ENCODE measurements at places on chromosomes 4 and X.

- DNase-seq: no peak
Observed at GRCh38 chrX:14476205-14476604, 53.1 kb upstream of the GLRA2 start.

- DNase-seq: no peak
Observed at GRCh38 chrX:137178392-137178791, 144.6 kb upstream of the GPR101 start.

DNA sequence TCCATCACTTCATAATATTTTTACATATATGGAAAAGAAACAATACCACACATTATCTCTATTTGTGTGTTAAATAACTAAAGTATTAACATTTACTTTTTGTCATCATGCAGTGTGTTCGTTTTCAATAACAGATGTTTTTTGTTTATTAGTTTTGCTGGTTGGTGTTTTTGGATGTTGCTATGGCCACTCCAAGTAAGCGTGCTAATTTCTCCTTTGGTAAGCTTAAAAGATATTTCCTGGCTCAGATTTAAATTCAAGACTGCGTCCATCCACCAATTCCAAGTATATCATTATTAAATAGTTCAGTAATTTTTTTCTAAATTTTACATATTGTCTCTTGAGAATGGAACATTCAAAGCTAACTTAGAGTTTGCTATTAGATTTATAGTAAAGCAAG is 235.4 kb upstream of the IL1RAPL1 start:
- no peak for DNase-seq

DNA sequence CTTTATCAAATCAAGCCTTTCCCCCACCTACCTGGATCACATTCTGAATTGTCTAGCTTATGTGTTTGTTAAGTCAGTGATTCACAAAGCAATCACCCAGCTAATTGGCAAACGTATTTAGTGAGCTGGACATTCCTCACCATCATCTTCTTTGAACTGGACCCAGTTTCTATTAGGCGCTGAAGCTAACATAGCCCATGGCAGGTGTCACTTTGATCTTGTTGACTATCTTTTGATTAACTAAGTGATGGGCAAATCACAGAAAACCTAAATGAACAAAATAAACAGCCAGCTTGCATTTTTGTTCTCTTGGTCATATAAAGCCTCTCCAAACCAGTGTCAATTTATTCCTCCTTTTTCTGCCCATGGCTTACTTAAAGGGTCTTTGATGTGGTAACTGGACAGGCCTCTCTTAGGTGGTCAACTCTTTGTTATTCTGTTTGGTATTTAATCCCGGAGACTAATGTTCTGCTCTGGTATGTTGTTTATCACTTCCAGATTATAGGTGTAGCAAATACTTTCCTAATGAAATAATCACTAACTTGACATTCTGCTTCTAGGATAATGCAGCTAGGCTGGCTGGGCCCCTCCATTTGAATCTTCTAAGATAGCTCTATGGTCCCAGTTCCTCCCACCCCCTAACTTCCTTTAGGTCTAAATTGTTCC is 105.3 kb upstream of the SMIM10 start:
- DNase-seq: no peak

GRCh38 chr4:3745886-3746656 is 20.1 kb upstream of the ADRA2C start:
- no peak for DNase-seq

DNA sequence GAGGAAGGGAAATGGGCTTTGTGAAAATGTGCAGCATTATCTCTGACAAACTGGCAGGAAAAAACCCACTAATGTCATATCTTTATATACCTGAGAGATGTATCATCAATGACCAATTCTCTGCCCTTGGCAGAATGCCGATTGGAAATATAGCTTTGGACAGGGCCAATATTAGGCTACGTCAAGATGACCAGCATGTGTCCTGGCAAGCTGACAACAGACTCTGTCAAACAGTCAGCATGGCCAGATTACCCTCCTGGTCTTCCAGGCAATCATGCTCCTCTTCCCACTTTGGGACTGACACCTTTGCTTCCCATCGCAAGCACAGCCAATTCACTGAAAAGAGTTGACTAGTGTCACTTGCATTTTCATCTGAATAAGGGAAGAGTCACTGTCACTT is 57.0 kb downstream of the SORBS2 start:
- no peak for DNase-seq

GRCh38 chr4:130922955-130923354 is 1827.0 kb downstream of the C4orf33 start:
- DNase-seq: no peak

DNA sequence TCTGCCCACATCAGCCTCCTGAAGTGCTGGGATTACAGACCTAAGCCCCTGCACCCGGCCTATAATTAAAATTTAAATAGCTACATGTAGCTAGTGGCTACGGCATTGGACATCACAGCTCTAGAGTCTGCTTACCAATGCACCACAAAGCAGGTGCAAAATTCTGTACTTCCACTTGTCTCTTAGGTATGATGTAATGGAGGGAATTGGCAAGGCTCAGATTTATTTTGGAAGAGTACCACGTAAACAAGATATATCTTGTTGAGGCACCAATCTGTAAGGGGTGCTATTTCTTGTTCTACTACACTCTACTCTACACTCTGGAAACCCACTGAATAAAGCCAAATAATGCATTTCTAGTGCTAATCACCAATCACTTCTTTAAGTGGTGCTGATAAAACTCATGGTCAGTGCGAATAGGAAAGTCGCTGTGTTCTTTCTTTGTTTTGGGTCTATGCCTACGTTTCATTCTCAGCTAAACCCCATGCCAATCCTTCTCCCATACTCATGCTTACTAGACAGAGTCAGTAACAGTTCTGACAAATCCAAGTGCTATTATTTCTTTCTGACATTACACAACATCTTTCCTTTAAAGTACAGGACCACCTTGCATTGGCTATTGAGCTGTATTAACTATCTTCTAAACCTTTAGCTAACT is 92.3 kb downstream of the GC start:
- DNase-seq: no peak

DNA sequence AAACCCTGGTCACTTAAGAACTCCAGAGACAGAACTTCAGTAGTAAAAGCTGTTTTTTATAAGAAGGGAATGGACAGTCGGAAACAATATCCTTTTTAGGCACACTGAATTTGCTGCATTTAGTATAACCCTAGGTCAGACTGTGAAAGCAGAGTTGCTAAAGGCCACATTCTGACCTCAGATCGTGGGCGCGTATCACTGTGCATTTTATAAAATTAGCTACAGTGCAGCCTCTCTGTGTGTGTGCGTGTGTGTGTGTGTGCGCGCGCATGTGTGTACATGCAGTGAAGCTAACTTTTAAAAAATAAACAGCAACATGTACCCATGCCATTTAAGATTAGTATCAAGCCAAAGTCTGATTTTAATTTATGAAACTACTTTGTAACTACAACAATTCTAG is 8.0 kb downstream of the ZNF827 start:
- DNase-seq: no peak

- no peak for DNase-seq
Observed at GRCh38 chr4:54764476-54764875, 106.7 kb downstream of the KIT start.

- no peak for DNase-seq
Observed at GRCh38 chr4:150023489-150023888, 54.8 kb upstream of the DCLK2 start.

GRCh38 chr4:146247356-146247755 is 33.0 kb downstream of the REELD1 start:
- DNase-seq: no peak

GRCh38 chrX:42720209-42720608 is 57.8 kb downstream of the PPP1R2C start:
- no peak for DNase-seq

DNA sequence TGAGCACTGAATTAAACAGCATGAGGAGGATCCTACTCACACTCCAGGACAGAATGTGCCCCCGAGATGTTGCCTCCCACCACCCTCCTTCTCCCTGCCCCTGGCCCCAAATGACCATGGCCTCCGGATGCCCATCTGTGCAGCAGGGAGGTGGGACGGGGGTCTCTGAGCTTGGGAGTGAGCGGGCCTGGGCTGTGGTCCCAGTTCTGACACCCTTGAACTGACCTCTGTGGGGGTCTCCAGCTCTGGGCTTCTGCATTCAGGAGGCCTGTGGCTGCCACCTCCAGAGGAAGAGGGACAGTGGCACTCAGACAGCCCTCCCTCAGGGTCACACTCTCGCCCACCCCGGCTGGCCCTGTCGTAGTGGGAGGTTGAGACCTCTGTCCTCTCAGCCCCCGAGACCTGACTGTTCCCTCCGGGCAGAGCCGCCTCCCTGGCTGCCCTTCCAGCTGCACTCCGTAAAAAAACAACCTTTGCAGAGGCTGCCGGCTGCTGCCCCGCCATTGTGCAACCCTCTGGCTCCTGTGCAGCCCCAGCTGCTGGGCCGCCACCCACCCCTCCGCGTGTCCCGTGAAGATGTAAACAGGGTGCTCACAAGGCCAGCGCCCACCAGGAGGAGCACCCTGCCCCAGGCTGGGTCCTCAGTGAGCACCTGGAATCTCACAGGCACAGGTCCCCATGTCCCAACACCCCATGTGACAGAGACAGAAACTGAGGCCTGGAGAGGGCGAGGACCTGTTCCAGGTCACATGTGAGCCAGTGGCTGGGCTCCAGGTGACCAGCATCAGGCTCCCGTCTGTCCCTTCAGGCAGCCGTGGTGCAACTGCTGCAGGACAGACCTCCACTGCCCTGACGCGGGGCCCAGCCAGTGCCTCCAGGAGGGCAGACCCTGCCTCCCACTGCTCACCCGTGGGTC is 39.6 kb downstream of the HTRA3 start:
- no peak for DNase-seq

DNA sequence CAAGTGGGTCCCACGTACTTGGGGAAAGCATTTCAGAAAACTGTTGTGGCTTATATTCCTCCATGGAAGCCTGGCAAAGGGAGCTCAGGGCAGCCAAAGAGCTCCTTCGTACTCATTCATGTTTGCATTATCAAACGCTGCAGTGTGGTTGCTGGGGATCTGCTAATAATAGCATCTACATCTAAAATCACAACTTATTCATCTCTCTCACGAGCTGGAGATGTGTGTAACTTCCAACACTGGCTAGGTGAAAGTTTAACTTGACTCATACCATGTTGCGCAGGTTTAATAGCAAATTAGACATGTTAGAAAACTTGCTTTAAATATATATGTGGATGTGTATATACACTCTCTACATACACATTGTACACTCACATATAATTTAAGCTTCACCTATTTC is 415.1 kb downstream of the AFF2 start:
- DNase-seq: no peak

- DNase-seq: no peak
Observed at GRCh38 chr4:1033840-1034551, 22.6 kb downstream of the FGFRL1 start.

DNA sequence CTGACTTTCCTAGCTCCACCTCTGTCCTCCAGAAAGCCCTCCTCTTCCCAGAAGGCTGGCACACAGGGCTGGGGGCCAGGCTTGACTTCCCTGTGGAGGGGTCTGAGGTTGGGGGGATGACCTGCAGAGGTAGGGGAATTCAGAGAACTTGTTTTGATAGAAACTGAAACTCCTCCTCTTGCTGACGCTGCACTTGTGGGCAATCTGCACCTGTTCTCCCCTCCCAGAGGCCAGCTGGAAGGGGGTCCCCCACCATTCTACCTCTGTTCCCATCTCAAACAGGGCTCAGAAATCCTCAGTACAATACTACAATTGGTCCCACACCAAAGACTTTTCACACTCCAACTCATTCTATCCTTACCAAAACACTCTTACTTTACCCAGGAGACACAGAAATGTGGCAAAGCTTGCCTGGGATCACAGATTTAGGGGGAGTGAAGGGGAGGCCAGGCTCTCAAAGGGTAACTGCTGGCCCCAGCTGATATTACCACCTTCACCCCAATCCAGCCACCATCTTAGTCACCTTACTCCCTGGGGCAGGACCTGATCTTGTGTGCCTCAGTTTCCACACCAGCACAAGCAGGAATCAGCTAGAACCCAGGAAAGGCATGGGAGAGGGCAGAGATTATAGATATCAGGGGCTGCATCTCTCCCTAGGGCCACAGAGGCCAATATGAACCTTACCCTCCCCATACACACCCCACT is 18.5 kb downstream of the OTUD5 start:
- no peak for DNase-seq
